Fibroblast of upper back skin (primary cell): ENCODE measurements at places on chromosomes 5 and 9.

GRCh38 chr5:58037899-58038298 is 422.0 kb downstream of the PLK2 start:
- peak; percentile 19 for DNase-seq

GRCh38 chr9:113973226-113973625 is 97.1 kb downstream of the ZNF618 start:
- DNase-seq = no peak

- DNase-seq = no peak
Observed at GRCh38 chr5:159096924-159097783, 2.6 kb downstream of the EBF1 start.

GRCh38 chr5:91499943-91500531 is 116.9 kb upstream of the ARRDC3 start:
- peak; percentile 52 for DNase-seq

DNA sequence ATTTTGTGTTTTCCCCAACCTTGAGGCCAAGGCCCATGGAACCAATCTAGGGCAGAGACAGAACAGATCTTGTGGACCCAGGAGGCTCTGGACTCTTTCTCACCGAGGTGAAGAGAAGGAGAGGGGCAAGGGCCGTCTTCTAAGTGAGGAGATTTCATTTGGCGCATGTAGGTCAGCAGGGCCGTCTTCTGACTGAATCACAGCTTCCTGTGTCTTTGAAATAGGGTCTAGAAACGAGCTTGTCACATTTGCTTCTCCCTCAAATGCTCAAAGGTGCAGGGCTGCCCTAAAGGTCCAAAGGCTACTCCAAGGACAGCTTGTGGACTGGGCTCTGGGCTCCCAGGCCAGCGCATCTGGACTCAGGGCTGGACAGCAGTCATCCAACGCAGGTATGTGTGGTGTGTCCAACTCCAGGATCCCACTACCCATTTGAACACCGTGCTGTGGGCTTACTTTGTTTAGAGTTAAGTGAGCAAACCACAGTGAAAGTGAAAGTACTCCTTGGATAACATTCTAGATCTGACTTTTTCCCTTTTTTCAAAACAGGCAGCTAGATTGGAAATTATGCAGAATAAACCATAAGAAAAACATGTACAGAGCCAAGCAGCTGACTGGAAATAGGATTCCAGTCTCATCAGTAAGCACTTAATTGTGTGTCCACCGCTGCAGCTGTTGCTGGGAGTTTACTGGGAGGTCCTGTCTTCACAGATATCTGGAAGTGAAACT is 357.0 kb downstream of the GADD45G start:
- peak; percentile 57 for DNase-seq

GRCh38 chr9:73152953-73153352 is 1.3 kb downstream of the ANXA1 start:
- peak; percentile 37 for DNase-seq

- no peak for DNase-seq
Observed at GRCh38 chr9:72309364-72310133, 55.5 kb downstream of the ZFAND5 start.

- peak; percentile 24 for DNase-seq
Observed at GRCh38 chr5:58021466-58021865, 438.4 kb downstream of the PLK2 start.

GRCh38 chr5:179801304-179802206 is 5.1 kb downstream of the MGAT4B start:
- DNase-seq = peak; percentile 51

GRCh38 chr9:78437296-78437695 is 140.4 kb downstream of the PSAT1 start:
- peak; percentile 55 for DNase-seq

GRCh38 chr9:117707561-117707960 is 3.4 kb downstream of the TLR4 start:
- DNase-seq = no peak

DNA sequence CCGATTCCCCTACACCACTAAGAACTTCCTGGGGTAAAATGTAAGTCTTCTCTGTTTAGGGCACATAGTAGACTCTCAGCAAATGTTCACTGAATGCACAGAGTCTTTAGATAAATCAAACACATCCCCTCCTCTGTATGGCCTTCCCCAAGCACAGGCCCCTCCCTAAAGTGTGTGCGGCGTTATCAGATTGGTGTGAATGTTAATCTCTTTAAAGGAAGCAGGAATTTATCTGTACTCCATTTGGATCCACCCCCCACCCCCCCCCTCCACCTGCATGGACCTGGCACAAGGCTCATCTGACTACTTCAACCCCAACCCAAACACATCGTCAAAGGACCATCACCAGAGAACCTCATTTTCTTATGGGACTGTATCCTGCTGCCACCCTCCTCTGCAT is 6.3 kb downstream of the PCDH1 start:
- no peak for DNase-seq

- DNase-seq = no peak
Observed at GRCh38 chr9:111258875-111259271, 71.2 kb downstream of the OR2K2 start.

GRCh38 chr9:99516657-99517049 is 294.6 kb downstream of the SEC61B start:
- DNase-seq = no peak

DNA sequence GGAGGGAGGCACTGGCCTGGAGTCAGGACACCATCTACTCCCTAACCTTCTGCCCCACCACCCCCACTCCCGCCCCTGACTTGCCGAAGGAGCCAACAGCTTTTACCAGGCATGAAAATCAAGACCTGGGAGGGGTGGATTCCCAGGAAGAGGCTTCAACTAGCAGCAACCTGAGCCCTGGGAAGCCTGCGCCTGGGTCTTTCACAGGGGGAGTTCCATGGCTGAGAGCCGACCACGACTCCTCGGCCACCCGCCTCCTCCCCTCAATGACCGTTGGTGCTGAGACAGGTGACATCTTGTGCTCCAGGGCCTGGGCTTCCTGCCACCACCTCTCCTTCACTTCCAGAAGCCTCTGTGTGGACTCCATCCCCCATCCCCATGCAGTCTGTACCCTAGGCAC is 37.1 kb downstream of the BARX1 start:
- DNase-seq = no peak

DNA sequence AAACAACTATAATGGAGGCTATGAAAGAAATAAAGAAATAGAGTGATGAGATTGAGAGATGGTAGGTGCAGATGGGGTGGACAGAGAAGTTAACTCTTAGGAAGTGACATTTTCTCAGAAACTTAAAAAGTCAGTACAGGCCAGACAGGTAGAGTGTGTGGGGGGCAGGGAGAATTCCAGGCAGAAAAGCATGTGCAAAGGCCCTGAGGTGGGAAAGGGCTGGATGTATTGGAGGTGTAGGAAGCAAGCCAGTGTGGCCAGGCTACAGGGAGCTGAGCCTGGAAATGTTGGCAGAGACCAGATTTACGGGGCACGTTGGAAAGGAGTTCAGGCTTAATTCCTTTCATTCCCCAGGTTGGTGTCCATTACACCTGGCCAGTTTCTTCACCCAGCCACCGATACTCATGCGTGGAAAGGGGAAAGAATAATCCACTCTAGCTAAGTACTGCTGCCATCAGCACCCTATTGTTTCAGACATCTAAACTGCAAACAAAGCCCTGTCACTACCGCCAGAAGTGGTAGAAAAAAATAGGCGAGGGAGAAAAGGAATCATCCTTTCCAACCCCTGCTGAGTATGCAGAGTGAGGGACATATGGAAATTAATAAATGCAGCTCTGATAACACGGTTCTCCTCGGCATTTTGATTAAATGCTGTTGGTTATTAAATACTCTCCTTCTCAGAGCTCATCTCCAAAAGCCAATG is 116.8 kb upstream of the GPR151 start:
- DNase-seq = no peak

DNA sequence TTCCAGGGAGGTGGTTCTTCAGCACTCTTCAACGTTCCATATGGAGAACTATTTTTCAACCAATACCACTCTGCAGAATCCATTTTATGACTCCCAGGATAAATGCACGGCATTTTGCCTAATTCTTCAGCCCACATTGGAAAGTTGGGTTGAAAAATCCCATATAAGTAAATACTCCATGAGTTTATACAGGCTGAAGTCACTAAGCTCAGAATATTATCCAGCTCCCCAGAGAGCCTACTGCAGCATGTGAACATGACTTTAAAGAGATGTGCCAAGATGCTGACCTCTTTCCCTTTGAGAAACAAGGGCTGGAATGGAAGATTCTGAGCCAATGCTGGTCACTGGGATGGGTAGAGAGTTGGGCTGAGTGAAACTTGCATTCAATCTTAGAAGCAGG is 111.9 kb upstream of the SLIT3 start:
- DNase-seq = peak; percentile 53

- no peak for DNase-seq
Observed at GRCh38 chr9:129474740-129475404, 146.0 kb downstream of the C9orf50 start.

GRCh38 chr5:104050436-104050835 is 487.8 kb upstream of the NUDT12 start:
- DNase-seq = no peak

GRCh38 chr5:132456296-132456986 is 34.1 kb downstream of the IRF1 start:
- peak; percentile 54 for DNase-seq

DNA sequence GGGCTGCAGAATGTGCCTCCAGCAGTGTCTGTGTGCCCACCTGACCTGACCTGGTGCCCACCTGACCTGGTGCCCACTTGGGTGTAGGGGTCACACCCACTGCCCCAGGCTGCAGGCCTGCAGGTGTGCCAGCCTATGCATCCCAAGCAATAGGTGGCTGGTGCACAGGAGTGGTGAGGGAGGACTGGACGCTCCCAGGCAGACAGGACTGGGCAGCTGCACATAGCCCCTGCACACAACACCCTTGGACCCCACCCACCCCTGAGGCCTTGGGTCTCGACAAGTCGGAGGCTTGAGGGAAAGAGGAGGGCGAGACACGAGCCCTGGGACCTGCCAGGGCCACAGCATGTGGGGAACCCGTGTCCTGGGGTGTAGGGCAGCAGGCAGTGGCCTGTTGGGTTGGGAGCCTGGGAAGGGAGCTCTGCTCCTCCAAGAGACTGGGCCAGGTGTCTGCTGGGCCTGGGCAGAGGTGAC is 10.8 kb upstream of the NRARP start:
- no peak for DNase-seq

GRCh38 chr9:20884985-20885593 is 146.4 kb downstream of the HACD4 start:
- DNase-seq = peak; percentile 52

GRCh38 chr5:156515803-156516360 is 188.9 kb downstream of the SGCD start:
- DNase-seq = peak; percentile 53

- no peak for DNase-seq
Observed at GRCh38 chr5:79851391-79851863, 139.6 kb downstream of the MTX3 start.

DNA sequence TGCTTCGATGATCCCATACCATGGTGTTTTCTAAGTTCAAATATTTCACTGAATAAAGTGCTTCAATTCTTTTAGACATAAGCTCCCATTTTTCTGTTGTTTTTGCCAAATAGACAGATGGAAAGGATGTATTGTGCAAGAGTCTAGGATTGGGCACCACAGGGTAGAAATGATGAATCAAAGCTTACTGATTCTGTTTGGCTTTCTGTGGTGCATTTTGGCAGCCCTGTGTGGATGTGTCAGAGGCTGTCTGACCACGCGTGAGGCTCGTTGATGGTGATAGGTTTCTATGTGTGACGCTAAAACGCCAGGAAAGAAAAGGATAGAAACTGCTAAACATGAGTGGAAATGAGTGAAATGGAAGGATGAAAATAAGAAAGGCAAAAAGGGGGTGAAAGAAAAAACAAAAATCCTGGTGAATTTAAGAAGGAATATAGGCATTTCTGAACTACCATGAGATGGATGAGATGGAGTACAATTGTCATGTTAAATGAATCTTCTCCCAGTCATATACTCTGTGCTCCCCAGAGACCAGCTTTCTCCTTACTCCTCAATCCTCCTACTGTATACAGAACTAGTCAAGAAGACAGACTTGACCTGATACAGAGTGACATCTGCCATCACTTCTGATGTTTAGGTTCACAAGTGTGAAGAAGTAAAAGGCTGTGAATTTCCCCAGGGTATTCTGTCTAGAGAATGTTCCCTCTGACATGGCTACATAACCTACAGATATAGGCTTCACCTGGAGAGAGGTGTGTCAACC is 54.4 kb downstream of the ANKH start:
- peak; percentile 90 for DNase-seq

GRCh38 chr5:127909821-127910220 is 173.7 kb upstream of the SLC12A2 start:
- DNase-seq = no peak

DNA sequence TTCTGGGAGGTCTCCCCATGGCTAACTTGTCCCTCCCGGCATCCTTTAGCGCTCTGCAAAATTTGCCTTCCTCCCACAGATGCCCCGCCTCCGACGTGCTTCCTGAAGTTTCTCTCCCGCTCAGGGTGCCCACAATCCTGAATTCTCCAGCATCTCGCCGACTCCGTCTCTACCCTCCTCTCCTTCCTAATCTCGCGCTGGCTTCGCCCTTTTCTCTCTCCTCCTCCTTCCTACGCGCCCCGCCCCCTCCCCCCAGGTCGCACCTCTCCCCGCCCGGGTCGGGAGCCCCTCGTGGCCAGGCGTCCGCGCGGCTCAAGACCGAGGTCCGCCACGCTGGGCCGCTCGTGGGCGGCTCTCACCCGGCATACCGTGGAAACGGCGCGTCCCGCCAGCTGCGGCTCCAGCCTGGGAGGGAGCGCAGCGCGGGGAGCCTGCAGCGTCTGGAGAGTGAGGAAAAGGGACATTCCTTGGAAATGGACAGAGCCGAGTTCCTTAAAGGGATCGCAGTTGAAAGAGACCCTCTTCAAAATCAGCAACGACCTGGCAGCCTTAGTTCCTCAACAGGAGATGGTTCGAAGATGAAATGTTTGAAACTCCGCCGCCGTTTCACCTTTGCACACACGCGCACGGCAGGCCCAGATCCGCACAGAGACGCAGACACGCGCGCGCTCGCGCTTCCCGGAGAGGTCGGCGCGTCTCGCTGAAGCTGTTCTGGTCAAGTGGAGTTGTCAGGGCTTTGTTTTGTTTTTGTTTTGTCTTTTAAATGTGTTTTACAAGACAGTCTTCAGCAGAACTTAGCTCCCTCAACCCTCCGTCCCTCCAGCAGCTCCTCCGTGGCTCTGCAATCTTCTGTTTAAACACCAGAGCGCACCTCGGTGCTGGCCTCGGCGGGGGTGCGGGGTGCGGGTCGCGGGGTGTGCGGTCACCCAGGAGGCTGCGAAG is 5.0 kb upstream of the IRX2 start:
- peak; percentile 88 for DNase-seq

GRCh38 chr5:56734091-56734694 is 81.2 kb upstream of the MAP3K1 start:
- DNase-seq = no peak
